Endothelial cell (in vitro differentiated cells): ENCODE measurements at places on chromosomes 5 and 9.

- DNase-seq, result no peak
Observed at GRCh38 chr5:2556375-2556966, 195.0 kb downstream of the IRX2 start.

DNA sequence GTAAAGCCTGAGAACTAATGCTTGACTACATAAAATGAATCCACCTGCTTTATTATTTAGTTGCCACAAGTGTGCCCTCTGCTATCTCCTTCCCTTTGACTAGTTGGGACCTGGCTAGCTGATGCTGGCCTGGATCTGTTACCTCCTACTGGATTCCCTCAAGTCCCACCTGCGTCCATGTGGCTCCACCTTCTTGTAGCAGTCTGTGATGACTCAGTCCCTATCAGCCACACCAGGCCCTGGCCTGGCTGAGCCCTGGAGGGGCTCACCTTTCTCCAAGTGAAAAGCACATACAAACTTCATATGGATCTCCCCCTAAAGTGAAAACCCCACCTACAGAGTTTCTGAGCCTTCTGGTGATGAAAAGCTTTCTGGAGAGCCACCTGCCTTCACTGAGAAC lies 611.4 kb downstream of the SEMA5A start:
- DNase-seq, result no peak

DNA sequence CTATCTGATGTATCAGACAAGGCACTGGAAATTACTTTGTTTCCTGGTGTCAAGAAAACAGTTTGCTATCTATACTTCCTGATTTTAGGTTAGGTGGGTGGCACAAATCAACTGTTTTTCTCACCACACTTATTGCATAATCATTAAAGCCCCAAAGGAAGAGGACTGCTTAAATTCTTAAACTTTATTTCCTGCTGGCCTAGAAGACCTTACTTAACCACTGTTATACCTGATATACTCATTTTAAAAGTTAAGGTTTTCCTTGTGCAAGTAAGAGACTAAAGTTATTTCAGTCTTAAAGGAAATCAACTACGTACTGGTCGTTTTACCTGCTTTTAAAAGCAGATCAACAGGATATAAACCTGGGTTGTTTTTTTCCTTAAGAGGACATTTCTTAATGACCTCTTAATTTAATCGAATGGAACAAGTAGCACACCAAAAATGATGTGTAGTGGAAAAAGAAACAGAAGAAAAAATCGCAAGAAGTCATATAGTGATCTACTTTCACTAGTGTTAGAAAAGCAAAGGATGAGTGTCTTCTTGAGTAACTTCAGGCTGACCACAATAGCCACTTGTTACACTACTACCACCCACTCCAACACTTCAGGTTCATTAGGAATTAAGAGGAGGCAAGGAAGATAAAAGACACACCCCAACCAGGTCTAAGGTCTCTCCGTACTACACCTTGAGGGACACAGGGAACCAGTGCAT lies 974 bp downstream of the CLINT1 start:
- no peak for DNase-seq

DNA sequence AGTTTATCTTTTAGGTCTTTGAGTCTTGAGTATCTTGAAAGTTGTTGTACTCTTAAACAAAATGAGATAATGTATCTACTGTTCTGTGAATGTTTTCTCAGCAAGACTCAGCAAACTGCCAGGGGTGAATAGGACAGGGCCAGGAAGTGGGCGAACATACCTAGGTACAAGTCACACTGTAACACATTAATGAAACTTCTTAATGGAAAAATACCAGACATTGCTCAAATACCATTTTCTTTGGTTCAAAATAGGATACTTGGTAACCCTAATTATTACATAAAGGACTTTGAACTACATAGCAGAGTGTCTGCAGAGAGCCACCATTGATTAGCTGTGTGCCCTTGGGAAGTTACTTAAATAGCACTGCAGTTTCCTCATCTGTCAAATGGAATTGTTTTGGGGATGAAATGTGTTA lies 197.5 kb downstream of the ARHGEF28 start:
- DNase-seq, result no peak

DNA sequence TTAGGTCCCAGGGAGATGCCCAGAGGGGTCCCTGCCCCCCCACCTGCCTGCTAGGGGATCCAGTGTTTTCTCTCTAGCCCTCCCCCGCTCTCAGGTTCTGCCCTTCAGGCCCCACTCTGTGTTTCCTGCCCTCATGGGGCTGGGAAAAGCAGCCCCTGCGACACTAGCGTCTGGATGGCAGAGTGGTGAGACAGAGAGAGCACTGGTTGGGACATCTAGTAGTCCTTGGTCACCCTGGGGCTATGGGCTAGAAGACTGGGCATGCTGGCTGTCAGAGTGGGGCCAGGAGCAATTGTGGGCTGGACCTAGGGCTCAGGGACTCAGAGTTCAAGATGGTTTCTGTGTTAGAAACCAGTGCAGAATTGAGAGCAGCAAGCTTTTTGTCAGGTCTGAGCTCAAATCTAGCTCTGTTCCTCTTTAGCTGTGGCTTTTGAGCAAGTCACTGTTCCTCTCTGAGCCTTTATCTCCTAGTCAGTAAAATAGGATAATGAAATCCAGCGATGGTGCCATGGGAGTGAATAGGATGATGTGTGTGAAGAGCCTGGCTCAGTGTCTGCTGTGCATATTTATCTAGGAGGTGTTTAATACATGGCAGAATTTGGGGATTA lies 39.0 kb downstream of the RGS3 start:
- no peak for DNase-seq
